Occipital lobe (tissue), 3 donors: ENCODE measurements at places on chromosomes 12 and 14. TPM values are rescaled to one million over a fixed set of nuclear protein-coding genes. Genes with fewer than 3 reads are reported as not detected.

DNA sequence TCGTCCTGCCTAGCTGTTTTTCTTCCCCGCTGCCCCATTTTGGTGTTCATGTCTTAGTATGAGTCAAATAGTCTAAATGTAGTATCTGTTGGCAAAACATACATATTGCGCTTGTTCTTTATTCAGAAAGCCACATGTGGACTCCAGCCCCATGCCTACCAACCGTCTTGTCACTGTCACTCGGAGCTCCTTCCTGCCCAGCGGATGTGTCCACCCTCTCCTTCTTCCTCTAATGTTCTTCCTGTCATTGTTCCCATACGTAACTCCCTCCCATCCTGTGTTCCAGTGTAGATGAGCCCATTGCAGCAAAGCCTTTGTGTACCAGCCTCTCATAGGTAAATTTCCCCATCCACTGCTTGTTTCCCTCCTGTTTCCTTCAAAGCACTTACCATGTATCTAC is 120.5 kb downstream of the TMX1 start:
- no peak for DNase-seq

DNA sequence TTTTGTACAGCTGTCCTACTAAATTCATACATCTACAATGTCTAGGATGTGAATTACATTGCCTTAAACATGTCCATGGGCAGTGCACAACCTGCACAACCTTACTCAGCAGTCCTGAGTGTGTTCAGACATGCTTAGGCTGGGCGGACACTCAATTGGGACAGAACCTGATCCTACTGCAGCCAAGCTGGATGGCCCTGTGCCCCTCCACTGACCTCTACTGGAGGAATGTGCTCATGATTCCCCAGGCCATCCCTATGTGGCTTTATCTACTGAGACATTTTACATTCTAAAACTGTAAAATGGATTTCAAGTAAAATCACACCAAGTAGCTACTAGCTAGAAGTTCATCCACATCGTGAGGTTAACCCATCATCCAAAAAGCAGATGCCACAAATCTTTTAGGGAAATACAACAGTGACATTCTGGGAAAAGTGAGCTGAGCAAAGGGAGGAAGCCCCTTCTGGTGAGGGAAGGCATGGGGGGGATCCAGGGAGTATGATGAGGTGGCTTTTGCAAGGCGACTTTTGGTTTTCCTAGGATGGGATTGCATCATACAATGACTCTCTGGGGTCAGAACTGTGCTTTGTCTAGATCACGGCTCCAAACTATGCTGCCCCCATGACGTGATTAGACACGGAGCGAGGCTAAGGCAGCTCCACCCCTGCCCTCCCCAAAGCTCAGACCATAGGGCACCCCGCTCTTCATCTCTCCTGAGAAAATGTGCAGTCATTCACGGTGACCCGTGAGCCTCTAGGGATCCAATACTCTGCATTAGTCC is 911.7 kb upstream of the TMEM132C start:
- DNase-seq, result no peak

Gene KCNC2
- 21.1 TPM for total RNA-seq

Gene PARPBP
- total RNA-seq, result 5.5 TPM

DNA sequence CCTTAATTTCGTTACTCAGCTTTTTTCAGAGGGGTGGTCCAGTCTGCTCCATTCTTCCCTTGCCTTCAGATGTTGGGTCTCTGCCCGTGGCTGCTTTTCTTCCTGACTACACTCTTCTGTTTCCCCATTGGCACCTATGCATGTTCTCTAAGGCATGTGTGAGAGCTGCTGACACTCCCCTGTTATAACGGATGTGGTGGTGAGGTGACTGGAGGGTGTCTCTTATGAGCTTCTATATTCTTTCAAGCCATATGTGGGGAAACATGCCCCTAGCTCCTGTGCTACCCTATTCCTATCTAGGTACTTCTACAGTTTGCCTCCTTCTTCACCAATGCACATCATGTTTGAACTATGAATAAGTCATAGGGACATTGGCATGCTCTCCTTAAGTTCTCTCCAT is 643.2 kb downstream of the RPL10L start:
- no peak for DNase-seq

DNA sequence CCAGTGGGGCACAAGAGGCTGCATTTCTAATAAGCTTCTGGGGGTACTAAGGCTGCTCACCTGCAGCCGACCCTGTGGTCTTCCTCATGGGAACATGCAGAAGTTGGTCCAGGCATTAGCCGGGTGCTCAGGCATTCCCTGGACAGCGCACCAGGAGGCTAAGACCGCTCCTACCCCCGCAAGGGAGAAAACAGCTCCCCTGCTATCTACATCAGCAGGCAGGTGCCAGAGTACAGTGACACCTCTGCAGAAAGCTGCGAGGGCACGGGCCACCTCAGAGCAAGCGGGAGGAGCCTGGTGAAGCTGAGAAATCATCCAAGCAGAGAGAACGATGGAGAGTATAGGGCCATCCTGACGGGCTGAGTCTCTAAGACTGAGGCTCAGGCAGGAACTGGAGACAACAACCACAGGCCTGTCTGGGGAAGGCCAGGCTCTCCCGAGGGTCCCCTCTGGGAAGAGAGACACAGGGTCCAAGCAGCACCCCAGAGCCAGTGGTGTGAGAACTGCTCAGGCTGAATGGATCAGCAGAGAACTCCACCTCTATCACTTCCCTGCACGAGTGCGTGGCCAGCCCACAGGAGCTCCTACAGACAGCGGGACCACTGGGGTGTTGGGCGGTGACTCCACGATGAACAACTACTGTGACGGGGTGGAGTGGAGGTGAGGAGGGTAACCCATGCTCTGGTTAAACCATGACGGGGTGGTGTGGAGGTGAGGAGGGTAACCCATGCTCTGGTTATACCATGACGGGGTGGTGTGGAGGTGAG is 62.1 kb downstream of the AMN start:
- no peak for DNase-seq
